ENCODE measurements at places on chromosomes 6 and 20.
A peak's percentile ranks its signal among the peaks of the same experiment; 100 is the strongest.

DNA sequence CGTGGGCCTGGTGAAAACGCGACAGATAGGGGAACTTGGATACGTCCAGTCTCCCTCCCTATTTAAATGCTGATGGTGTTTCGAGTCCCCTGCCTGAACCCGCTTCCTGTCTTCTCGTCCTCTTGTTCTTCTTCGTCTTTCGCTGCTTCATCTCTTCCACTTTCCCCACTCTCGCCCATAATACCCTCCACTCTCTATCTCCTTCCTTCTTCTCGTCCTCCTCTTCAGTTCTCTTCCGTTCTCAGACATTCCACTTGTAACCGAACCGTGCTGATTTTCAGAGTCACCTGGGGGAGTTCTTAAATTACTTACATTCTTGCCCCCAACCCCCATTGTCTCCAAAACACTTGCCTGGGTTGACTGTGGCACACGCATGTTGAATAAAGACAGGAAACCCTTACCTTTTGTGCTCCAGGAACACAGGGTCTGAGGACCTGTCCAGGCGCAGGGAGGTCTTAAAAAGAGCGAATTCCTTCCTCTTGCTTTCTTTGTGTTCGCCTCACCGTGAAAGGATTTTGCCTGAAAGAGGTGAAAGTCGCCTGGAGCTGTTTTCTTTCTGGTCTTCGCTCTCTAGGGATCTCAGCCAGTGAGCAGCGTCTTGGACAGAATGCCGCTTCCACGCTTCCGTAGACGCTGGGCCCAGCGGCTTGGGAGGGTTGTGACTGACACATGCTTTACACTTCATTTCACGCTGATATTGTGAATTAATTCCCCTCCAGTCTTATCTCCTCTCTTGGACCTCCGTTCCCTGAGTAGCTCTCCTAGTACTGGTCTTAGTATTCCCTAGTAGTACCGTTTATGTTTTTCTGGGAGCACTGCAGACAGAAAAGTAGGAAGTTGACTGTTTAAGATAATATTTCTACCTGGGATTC, 184.0 kb downstream of the GPX5 start:
- H3K27ac ChIP-seq, result no peak overlapping the region
- no peak overlapping the region for H3K4me3 ChIP-seq
- H3K36me3 ChIP-seq, result no peaks in the 10 kb centered on the region

DNA sequence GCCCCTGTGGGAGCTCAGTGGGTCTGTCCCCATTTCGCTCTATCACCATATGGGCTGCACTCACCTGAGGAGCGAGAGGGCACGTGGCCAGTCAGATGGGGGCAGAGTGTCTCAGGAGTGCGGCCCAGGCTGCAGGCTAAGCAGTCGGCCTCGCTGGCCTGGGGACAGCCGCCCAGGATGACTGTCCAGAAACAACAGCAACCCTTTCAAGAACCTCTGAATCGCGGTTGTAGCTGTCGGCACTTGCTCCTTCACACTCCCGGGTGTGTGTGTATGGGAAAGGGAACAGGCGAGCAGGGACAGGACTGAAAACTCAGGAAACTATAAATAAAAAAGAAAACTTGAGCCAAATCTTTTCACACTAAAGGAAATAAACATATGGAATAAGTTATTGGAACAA, 63.1 kb downstream of the TFAP2A start:
- H3K36me3 ChIP-seq, result no peaks in the 10 kb centered on the region
- no peak for DNase-seq
- H3K4me1 ChIP-seq, result no peaks in the 10 kb centered on the region

GRCh38 chr6:49543087-49543858, 7.2 kb upstream of the C6orf141 start:
- no peak for DNase-seq

- H3K36me3 ChIP-seq, result no peaks in the 10 kb centered on the region
- no peaks in the 10 kb centered on the region for H3K4me1 ChIP-seq
- H3K27me3 ChIP-seq, result no peaks in the 10 kb centered on the region
- no peak overlapping the region for H3K27ac ChIP-seq
Measured at GRCh38 chr6:2099870-2100269, 145.5 kb downstream of the GMDS start.

GRCh38 chr6:37709932-37710555, 12.4 kb upstream of the MDGA1 start:
- no peak overlapping the region for H3K4me3 ChIP-seq
- H3K27ac ChIP-seq, result no peak overlapping the region
- no peaks in the 10 kb centered on the region for H3K27me3 ChIP-seq
- H3K4me1 ChIP-seq, result peaks cover under 1% of the 10 kb centered on the region
- no peak for DNase-seq

DNA sequence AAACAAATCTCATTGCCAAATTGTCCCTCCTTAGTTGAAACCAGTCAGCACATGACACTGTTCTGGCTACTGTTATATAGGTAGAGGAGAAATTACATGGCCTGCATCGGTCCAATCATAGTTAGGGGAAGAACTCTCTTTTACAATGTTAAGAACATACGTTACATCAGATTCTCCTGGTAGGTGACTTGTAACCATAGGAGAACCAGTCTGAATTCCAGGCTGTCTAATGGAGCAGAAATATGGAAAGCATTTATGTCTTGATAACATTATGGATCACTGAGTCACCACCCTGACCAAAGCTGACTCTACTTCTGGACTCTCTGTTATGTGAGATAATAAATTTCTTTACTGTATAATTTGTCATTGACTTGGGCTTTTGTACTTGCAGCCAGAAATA, 40.9 kb downstream of the HTR1E start:
- no peak overlapping the region for H3K4me3 ChIP-seq
- H3K36me3 ChIP-seq, result no peaks in the 10 kb centered on the region
- H3K27ac ChIP-seq, result no peak overlapping the region
- no peaks in the 10 kb centered on the region for H3K27me3 ChIP-seq
- no peaks in the 10 kb centered on the region for H3K4me1 ChIP-seq

DNA sequence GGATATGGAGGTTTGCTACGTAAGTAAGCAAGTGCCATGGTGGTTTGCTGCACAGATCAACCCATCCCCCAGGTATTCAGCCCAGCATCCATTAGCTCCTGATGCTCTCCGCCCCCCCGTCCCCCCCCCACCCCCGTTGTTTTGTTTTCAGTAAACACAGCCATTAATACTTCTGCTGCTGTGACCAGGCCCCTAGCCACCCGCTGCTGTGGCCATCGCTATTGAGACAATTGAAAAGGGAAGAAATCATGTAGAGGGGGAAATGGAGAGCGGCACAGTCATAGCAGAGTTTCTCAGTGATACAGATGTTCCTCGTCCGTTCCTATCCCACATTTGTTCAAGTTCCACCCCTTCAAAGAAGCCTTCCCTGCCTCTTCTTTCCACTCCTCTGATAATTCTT, 24.9 kb downstream of the SLC35D3 start:
- no peak overlapping the region for H3K4me3 ChIP-seq
- no peaks in the 10 kb centered on the region for H3K4me1 ChIP-seq
- no peak overlapping the region for H3K27ac ChIP-seq

GRCh38 chr6:16196260-16196983, 42.0 kb upstream of the GMPR start:
- DNase-seq, result no peak
- H3K36me3 ChIP-seq, result no peaks in the 10 kb centered on the region
- H3K4me1 ChIP-seq, result peaks cover 11% of the 10 kb centered on the region
- H3K27ac ChIP-seq, result no peak overlapping the region
- no peak overlapping the region for H3K4me3 ChIP-seq
- no peaks in the 10 kb centered on the region for H3K27me3 ChIP-seq

GRCh38 chr6:37170273-37171200, 585 bp downstream of the PIM1 start:
- peak overlapping the region; percentile 84 for H3K4me3 ChIP-seq
- H3K36me3 ChIP-seq, result no peaks in the 10 kb centered on the region
- peak; percentile 67 for DNase-seq
- H3K27me3 ChIP-seq, result no peaks in the 10 kb centered on the region

GRCh38 chr20:46282669-46283068, 25.6 kb downstream of the CDH22 start:
- H3K4me1 ChIP-seq, result no peaks in the 10 kb centered on the region
- H3K27ac ChIP-seq, result no peak overlapping the region
- no peaks in the 10 kb centered on the region for H3K27me3 ChIP-seq
- no peak for DNase-seq
- no peaks in the 10 kb centered on the region for H3K36me3 ChIP-seq

DNA sequence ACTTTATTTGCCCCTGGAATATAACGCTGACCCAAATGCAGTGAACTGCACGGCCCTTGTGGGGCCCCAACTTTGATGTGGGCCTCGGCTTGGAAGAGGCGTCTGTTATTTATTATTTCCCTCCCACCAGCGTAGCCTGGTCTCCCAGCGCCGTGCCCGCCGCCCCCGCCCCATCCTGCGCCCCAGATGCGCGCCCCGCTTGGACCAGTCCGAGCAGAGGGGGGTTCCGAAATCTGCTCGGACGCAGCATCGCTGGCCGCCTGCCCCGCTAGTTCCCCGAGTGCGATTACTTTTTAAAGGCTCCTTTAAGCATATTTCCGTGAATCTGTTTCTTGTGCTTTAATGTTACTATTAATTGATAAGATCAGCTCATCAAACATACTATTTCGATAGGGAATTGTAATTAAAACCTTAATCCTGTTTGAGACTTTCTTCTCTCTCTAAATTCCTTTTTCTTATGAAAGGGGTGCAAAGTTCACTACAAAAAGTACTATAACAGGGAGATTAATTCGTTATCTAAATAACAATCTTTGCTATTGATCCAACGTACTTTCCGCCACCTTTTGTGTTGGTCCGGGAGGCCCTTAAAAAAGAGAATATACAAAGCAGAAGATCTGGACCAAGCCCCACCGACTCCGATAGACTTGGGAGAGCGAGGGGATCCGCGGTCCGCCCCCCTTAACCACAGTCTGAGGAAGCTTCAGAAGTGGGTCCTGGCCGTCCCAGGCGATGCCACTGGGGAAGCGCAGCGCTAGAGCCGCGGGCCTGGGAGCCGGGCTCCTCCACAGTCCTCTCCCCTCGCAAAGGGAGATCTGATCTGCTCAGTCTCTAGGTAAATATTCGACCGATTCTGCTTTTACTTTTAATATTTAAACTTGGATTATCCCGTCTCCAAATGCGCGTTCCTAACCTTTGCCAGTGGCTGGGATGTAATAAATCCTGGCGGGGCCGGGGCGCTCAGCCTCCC, 10.2 kb downstream of the POU3F2 start:
- H3K36me3 ChIP-seq, result no peaks in the 10 kb centered on the region
- H3K4me1 ChIP-seq, result peaks cover 2% of the 10 kb centered on the region
- DNase-seq, result no peak
- H3K4me3 ChIP-seq, result no peak overlapping the region

DNA sequence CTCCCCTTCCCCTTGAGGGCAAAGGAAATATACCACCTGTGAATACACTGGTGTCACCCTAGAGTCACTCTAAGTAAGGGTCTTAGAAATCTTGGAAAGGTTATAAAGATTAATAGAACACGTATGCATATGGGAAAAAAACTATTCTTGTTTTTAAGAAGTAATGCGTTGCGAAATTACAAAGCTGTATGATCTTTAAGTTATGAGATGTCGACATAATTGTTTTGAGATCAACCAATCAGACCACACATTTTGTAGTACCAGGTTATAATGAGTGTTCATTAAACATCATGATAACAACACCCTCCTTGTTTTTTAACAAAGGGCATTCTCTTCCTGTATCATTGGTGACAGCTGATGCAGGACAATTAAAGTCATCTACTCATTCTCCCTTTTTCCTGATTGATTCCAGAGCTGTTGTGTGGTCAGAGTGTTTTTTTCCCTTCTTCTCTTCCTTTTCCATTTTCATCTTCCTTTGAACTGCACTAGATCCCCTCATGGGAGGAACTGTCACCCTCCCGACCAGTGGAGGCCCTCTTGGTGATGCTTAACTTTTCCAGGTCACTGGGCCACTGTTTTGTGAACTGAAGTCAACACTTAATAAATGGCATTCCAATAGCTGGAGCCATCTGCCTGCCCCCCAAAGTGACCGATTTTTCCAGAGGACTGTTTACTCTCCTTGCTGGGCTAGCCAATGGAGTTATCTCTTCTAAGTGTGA, 37.0 kb downstream of the PRDM1 start:
- H3K4me1 ChIP-seq, result no peaks in the 10 kb centered on the region
- DNase-seq, result no peak
- H3K4me3 ChIP-seq, result no peak overlapping the region
- no peaks in the 10 kb centered on the region for H3K36me3 ChIP-seq
- no peaks in the 10 kb centered on the region for H3K27me3 ChIP-seq

GRCh38 chr20:20363799-20364592, 3.9 kb upstream of the INSM1 start:
- H3K27ac ChIP-seq, result no peak overlapping the region
- H3K4me1 ChIP-seq, result peaks cover 9% of the 10 kb centered on the region
- DNase-seq, result no peak
- H3K4me3 ChIP-seq, result no peak overlapping the region

DNA sequence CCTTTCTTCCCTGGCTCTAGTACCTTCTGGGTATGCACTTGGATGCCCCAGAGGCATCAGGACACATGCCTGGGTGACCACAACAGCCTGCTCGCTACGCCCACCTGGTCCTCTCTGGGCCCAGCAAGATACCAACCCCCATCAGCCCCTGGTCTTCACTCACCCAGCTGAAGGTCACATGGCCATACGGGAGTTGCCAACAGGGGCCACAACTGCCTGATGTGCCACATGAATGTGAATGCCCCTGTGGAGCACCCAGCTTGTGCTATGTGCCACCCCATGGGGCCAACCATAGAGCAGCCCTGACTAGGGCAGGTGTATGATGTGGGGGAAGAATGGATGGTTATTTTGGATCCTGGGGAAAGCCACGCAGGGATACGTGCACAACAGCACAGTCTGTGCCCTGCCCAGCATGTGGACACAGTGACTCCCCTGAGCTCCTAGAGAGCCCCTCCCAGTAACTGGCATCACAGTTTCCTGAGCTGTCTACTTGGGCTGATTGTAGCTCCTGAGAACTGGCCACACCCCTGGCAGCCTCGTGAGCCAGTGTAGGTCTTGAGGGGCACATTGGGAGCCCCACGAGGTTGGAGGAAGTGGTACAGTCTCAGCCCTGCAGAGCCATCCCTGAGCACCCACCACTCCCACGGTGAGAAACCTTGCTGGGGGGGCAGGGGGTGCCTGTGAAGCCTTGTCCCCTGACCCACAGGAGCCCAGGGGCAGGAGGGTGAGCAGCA, 10.5 kb upstream of the PCMTD2 start:
- DNase-seq, result no peak
- no peaks in the 10 kb centered on the region for H3K36me3 ChIP-seq
- H3K27ac ChIP-seq, result no peak overlapping the region
- no peak overlapping the region for H3K4me3 ChIP-seq
- H3K4me1 ChIP-seq, result no peaks in the 10 kb centered on the region

- H3K4me3 ChIP-seq, result no peak overlapping the region
- no peak overlapping the region for H3K27ac ChIP-seq
- H3K27me3 ChIP-seq, result no peaks in the 10 kb centered on the region
Measured at GRCh38 chr20:46751856-46752255, 42.4 kb downstream of the SLC2A10 start.

GRCh38 chr20:51739722-51740249, 28.4 kb downstream of the ATP9A start:
- no peaks in the 10 kb centered on the region for H3K36me3 ChIP-seq
- no peaks in the 10 kb centered on the region for H3K27me3 ChIP-seq
- H3K4me1 ChIP-seq, result peaks cover 4% of the 10 kb centered on the region
- H3K27ac ChIP-seq, result no peak overlapping the region

GRCh38 chr6:20564269-20564668, 30.0 kb downstream of the CDKAL1 start:
- H3K4me3 ChIP-seq, result no peak overlapping the region
- H3K36me3 ChIP-seq, result no peaks in the 10 kb centered on the region
- no peaks in the 10 kb centered on the region for H3K27me3 ChIP-seq
